Globus pallidus (tissue), 1 donor: ENCODE measurements at places on chromosomes 2 and 18.

DNA sequence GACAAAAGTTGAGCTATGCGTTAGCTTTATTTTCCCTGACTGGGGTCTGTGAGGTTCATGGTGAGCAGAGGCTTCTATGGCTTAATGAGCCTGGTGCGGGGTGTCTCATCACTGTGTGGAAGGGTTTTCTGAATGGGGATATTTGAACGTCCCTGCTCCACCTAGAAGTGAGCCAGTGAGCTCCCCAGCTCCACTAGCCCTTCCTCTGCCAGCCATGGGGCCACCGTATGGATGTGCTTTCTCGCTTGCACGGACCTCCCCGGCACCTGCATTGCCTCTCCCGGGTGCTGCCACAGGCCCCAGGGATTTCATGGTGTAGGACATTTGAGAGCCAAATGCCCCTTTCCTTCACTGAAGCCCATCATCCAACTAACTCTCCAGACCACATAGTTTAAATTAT is 37.8 kb downstream of the CYP26B1 start:
- DNase-seq, result no peak

- no peak for DNase-seq
Observed at GRCh38 chr2:25104736-25105135, 62.9 kb downstream of the EFR3B start.

- DNase-seq, result no peak
Observed at GRCh38 chr2:39007875-39008504, 112.9 kb downstream of the SOS1 start.

DNA sequence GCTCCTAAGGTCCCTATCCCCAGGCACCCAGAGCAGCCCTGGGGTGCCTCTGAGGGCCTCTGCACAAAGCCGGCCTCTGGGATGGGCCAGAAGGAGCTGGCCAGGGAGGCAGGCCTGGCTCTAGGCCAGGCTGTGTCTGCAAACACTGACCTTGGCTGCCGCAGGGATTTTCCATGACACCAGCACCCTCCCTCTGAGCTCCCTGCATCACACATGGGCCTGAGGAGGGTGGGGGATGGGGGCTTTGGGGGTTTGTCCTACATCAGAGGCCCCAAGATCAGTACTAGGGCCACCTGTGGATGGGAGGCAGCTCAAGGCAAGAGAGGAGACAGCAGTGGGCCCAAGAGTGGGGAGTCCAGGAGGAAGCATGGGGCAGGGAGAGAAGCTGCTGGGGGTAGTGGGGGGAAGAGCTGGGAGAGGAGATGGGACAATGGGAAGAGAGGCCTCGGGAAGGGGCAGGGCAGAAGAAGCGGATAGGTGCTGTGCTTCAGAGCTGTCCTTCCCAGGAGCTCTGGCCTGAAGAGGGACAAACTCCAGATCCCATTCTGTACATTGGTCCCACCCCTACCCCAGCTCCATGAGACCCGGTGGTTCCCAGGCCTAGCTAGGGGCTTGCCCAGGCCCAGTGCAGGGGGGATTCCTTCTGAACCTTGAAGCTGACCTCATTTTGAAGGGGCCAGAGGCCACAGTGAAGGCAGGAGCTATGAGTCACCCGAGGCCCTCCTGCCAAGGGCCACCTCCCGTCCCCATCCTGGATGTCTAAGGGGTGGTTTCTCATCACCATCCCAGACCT is 28.0 kb downstream of the KCNK3 start:
- DNase-seq, result peak; percentile 26

DNA sequence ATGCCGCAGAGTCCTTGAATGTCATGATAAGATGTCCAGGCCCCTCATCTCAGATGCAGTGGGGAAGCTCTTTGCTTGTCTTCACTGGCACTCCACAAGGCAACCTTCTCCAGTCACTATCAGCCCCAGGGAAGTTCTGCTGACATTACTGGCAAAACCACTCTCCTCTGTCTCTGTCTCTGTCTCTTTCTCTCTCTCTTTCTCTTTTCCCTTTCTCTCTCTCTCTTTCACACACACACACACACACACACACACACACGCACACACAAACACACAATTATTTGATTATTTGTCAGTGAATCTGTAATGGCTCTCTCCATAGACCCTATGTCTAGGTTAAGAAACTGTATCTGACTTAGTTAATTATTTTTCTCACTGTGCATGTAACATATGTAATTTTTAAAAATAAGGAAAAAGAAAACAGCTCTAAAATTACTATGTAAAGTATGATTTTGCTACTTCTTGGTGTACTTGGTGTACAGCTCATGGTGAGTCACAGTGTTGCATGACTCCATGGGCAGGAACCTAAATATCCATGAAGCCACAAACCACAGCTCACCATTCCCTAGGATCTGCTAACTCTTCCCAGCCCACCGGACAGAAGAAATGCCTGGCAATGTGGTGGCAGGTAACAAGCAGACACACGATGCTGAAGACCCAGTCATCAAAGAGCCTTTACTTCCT is 594.9 kb upstream of the ID2 start:
- no peak for DNase-seq

DNA sequence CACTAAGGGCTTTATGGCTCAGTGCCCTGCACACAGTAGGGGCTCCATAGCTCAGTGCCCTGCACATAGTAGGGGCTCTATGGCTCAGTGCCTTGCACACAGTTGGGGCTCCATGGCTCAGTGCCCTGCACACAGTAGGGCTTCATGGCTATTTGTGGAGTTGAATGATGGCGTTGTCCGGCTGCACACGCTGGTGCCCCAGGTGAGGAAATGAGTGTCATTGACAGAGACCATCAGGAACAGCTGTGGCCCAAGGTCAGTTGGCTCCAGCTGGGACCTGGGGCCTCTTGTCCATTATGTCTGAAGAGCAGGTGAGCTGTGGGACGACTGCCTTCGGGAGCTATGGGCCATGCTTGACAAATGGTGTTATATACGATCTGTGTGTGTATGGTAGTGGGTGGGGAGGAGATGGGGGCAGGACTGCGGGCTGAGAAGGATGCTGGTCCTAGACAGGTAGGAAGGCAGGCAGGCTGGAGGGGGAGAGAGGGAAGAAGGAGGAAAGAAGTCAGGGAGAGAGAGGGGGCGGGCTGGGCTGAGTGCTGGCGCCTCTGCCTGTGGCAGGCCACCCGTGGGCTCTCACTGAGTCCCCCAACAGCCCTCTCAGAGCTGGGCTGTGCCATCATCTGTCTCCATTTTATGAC is 130.6 kb downstream of the CLIP4 start:
- DNase-seq, result no peak

DNA sequence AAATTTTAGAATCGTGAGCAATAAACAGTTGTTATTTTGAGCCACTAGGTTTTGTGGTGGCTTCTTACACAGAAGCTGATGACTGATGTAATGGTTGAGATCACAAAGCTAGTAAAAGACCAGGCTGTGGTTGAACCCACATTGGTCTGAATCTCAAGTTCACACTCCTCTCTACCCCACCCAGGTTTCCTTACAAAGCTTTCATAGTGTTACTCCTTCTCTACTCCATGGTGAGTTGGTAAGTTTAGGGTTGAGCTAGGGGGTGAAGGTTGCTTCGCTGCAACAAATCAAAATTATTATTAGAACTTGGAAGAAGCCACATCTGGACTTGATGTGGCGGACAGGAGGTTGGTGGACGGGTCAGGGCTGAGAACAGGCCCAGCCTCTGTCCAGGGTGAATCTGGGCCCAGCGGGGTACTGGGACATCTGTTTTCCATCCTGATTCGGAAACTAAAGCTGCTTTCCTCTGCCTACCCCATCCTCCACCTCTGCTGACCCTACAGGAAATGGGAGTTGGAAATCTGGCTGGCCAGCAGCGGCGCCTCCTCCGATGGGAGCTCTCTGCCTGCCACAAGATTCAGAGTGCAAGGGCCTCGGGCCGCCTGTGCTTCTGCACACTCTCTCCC is 86.3 kb downstream of the ZFP36L2 start:
- no peak for DNase-seq

GRCh38 chr2:162267496-162267895 is 24.3 kb upstream of the FAP start:
- DNase-seq, result no peak

GRCh38 chr2:19667085-19667484 is 234.7 kb downstream of the TTC32 start:
- DNase-seq, result no peak

- DNase-seq, result no peak
Observed at GRCh38 chr2:106267997-106268396, 73.9 kb upstream of the UXS1 start.

- DNase-seq, result no peak
Observed at GRCh38 chr2:73006969-73007710, 64.4 kb downstream of the SFXN5 start.

DNA sequence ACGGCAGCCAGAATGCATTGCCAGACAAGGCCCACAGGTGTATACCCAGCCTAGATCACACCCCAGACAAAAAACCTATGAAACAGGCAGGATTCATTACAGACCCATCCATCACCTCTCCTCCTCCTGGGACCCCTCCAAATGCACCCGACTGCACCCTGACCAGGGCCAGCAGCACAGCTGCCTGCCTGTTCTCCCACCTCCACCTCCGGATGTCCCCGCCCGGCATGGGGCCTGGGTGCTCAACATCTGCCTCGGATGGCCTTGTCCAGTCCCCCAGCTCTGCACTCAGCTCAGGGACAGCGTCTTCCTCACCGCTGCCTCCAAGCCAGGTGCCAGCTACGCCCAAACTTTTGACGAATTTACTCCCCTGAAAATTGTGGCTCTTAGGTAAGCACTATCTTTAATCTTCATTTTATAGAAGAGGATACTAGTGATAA is 91.1 kb downstream of the TPO start:
- DNase-seq, result no peak

DNA sequence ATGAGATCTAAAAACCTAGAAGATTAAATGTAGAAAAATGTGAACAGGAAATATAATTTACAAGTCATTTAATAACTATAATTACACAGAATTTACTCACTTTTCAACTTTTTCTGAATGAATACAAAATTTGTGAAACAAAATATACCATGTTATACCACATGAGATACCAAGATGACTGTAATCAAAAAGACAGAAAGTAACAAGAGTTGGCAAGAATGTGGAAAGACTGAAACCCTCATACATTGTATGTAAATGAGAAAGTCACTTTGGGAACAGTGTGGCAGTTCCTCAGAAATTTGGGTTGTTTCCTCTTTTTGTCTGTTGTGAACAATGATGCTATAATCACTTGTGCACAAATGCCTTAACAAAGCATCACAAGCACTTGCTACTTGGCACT is 145.4 kb upstream of the ZNF804A start:
- no peak for DNase-seq

DNA sequence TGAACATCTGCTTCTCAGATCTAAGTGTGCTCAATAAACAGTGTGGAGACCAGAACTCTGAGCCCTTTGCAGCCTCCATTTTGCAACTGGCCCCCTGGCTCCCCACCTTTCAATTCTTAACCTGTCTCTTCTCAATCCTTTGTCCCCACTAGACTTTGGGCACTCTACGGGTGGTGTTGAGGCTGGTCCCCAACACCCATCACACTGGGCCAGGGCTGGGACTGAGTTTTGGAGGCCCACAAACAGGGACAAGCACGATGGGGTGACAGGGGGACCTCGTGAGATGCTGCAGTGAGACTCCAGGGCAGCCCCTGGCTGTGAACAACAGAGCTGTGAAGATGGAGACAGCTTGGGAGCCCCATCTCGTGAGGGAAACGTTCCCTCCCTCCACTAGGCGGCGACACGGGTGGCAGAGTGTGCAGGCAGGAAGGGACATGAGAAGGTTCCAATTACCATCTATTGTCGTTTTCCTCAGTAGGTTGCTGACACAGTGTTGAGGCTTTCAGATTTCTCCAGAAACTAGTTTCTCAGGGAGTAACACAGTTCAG is 1.2 kb downstream of the ANKMY1 start:
- no peak for DNase-seq

DNA sequence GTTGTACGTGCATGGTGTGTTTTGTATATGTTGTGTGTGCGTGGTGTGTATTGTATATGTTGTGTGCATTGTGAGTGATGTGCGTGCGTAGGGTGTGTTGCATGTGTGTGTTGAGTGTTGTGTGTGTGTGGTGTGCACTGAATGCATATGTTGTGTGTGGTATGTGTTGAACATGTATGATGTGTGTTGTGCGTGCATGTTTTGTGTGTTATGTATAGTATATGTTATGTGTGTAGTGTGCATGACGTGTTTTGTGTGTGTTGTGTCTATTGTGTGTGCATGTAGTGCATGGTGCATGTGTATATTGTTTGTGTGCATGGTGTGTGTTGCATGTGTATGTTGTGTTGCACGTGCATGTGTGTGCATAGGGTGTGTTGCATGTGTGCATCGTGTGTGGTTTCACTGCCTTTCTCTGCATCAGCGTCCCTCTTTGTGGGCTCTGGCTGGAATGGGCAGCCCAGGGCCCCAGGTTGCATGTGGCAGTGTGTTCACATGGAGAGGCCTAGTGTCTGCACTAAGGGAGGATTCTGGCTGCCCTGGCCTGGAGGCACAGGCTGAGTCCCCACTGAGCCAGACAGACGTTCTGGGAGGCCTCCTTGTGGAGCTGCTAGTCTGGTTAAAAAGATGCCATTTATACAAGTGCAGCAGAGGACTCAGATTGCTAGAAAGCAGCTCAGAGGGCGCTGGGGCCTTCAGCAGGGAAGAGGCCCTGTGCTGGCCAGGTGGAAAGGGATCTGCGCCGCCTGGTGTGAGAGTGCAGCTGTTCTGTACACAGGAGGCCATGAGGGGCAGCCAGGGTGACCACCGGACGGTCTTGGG is 107.2 kb downstream of the FAM168B start:
- DNase-seq, result no peak

- no peak for DNase-seq
Observed at GRCh38 chr2:176103194-176103593, 3.6 kb downstream of the HOXD12 start.
